ENCODE measurements at places on chromosomes 2 and 18.
A peak's percentile ranks its signal among the peaks of the same experiment; 100 is the strongest.

DNA sequence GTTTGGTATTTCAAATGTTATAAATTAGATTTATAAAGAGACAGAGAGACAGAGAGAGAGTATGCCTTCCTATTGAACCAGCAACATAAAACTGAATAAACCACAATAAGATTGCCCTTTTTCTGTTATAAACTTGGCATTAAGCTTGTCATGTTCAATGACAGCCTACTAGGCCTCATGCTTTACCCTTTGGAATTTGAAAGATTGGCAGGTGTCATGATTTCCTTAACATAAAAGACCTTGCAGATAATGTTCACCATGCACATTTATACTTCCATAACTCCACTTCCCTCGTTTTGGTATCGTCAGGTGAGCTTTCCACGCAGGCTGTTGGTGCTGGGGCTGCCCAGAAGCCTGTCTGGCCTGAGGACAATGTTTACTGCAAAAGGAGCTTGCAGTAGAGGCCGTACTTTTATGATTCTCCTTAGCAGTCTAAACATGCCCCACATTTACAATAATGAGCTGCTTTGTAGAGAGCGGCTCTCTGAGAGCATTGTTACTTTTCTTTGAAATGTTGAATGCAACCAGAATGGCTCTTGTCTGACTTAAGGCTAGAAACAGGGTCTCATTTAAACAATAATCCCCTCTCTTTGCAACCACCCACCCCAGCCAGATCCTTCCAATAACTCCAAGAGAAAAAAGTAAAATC lies 379.1 kb upstream of the ATP5MC3 start:
- no peak for DNase-seq

DNA sequence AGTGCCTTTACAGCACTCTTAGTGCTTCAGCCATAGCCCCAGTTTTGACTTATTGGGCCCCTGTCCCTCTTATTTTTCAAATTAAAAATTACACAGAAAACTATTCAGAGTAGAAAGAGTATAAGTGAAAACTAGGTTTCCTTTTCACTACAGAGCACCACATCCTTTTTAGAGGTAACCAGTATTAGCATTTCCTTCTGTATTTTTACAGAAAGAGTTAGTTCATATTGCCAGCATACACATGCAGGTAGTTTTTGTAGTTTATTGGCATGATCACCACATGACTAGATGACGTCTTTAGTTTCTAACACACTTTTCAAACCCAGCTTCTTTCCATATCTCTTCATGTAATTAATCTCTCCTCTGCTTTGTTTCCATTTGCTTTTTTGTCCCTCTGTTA lies 66.4 kb downstream of the UBE2E3 start:
- DNase-seq: no peak

DNA sequence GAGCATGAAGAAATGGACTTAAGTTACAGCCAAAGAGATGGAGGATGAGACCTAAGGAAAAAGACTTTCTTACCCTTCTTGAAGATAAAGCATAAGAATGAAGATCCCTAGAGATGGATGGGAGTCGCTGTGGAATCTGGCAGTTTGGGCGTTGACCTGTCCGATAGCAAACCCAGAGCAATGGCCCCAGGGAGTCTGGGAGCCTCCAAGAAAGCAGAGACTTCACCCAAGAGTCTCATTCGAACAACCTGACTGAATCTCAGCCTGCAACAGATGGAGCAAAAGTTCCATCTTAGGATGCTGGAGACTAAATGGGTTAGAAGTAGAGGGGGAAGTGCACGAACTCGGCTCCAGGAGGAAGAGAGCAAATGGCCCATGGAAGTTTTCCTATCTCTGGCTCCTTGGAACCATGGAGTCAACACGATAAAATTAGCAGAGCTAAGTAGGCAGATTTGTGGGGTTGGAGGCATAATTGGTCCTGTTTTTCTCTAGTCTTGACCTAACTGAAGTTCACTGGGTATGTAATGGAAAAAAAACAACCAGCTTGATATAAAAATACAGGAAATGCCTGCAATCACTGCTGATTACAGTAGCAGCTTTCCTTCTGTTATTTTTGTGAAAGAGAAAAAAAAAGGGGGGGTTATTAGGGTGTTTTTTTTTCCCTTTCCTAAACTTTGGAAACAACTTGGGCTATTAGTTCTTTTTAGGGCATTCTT lies 178.4 kb upstream of the EPAS1 start:
- DNase-seq: no peak

DNA sequence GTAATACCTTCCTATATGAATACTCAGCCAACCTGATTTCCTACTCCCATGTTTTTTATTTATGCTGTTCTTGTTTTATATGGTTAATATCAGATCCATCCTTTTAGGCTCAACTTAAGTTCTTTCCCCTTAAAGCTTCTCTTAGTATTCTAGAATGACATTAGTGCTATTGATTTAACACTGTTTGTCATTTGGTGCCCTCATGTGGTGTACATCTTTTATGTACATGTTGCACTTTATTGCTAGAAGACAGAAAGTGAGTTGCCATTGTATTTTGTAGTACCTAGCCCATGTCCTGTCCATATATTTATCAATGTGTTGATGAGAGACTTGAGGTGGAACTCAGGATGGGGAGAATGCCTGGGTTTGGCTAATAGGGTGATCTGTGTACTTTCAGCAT lies 2.5 kb downstream of the HTRA2 start:
- DNase-seq: peak; percentile 66

GRCh38 chr2:209662021-209662420 lies 109.6 kb upstream of the UNC80 start:
- DNase-seq: no peak

DNA sequence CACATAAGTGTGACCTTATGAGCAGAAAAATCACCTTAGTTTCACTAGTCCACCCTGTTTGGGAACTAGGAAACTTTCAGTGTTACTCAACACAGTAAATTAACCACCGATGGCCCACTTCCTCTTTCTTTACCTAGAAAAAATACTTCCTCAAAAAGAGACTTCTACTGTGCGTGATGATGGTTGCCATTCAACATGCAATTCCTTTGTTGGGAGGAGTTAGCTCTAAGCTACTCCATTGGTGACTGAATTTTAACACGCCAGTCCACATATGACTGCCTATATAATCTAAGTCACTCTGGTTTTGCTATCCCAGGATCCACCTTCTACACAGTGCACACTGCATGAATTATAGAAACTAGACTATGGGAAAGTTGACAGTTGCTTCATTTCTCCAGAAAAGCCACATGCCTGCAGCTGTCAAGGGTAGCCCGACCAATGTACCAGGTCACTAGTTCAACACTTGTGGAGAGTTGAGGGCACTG lies 47.8 kb upstream of the REG3G start:
- DNase-seq: peak; percentile 74

DNA sequence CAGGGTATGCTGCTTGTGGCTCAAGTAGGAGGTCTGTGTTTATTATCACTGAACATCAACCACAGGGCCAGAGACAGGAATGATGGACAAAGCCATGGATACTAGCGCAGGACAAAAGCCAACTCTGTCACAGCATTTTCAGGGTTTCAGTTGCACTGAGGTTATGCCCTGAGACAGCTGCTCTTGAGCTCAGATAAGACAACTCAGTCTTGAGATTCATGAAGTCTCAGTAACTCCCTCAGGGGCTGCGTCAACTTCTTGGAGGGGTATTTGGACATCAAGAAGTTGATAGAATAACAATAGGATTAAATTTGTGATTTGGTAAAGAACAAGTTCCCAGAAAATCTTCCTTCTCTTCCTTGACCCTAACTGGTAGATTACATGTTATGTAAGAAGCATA lies 287.0 kb upstream of the SLC14A2 start:
- no peak for DNase-seq

DNA sequence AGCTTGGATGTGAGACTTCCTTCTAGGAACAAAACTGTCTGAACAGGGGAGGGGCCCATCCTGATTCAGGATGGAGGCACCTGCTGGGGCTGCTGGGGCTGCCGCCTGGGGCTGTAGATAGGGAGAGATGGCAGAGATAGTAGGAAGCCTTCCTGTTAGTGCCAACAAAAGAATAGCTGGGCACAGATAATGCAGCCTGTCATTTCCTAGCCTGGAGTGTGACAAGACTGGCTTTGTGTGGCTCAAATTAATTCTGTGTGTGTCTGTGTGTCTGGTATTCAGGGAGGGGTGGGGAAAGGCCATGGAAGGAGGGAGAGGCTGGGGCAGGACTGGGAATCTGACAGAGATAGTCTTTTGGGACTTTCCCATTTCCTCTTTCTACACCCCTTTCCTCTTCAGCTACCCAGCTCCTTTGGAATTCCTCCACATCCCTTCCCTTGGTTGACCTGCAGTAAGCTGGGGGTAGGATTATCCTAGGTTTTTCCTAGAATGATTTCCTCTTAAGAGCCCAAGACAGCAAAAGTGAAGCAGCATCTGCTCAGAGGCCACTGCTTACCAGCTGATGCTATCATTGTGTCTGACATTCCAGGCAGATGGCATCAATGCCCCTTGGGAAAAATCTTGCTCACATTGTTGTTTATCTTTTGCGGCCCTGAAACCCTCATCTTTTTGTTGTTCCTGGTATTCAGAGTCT lies 144.9 kb upstream of the LHCGR start:
- DNase-seq: no peak
